Epithelial cell of prostate (primary cell): ENCODE measurements at places on chromosomes 1 and 21.

GRCh38 chr1:151189637-151190445 lies at the start of gene VPS72:
Gene VPS72 (minus strand): TSS chr1:151190197. CDS start chr1:151190121, 76 bp downstream.
- no peak for DNase-seq

GRCh38 chr1:2230781-2231531 lies 2.8 kb downstream of the SKI start:
- no peak for DNase-seq

GRCh38 chr1:208437401-208437800 lies 193.2 kb upstream of the PLXNA2 start:
- no peak for DNase-seq

- DNase-seq, result no peak
Observed at GRCh38 chr1:207454046-207454964, at the start of gene CR2. Gene CR2 (plus strand): TSS chr1:207454328. CDS start chr1:207454419, 91 bp downstream.

DNA sequence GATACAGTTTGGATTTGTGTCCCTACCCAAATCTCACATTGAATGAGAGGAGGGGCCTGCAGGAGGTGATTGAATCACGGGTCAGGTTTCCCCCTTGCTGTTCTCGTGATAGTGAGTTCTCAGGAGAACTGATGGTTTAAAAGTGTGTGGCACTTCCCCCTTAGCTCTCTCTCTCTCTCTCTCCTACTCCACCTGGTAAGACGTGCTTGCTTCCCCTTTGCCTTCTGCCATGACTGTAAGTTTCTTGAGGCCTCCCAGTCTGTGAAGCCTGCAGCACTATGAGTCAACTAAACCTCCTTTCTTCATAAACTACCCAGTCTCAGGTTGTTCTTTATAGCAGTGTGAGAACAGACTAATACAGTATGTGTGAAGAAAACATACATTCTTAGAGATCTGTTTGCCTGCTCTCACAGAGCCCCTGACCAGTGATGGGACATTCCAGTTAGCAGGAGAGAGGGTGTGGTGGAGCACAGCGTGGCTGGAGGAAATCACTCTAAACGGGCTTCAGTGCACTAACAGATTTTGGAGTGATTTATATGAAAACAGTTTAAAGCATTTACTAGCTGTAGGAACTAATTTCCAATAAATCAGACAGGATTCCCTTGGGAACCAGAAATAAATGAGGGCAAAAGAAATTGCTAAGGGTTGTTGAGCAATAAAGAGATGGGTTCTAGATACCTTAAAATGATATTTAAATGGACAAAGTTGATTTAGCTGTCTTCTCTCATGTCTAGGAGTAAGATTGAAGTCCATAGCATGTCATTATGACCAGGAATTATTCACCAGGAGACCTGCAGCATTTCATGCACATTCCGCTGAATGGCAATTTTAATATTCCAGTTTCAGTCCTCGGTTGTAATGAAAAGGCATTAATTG lies 411.0 kb downstream of the CAMTA1 start:
- no peak for DNase-seq

GRCh38 chr1:177646757-177647730 lies 322.8 kb downstream of the SEC16B start:
- DNase-seq, result no peak

- DNase-seq, result no peak
Observed at GRCh38 chr1:13956393-13956792, 256.4 kb downstream of the PRDM2 start.

- no peak for DNase-seq
Observed at GRCh38 chr1:27589841-27590426, 14.0 kb downstream of the AHDC1 start.
